ENCODE measurements at places on chromosomes 7 and 10. TPM values are rescaled to one million over a fixed set of nuclear protein-coding genes. Genes with fewer than 3 reads are reported as not detected.

- no peak overlapping the region for H3K27ac ChIP-seq
- no peaks in the 10 kb centered on the region for H3K36me3 ChIP-seq
- H3K27me3 ChIP-seq, result no peaks in the 10 kb centered on the region
- H3K4me1 ChIP-seq, result peaks cover 6% of the 10 kb centered on the region
- DNase-seq, result no peak
Observed at GRCh38 chr7:75861636-75862035, 17.2 kb upstream of the RHBDD2 start.

- DNase-seq, result no peak
- no peaks in the 10 kb centered on the region for H3K36me3 ChIP-seq
- peak overlapping the region; percentile 91 for H3K27ac ChIP-seq
- peak overlapping the region; percentile 32 for H3K4me3 ChIP-seq
- no peaks in the 10 kb centered on the region for H3K27me3 ChIP-seq
Observed at GRCh38 chr10:69457771-69458237, 6.5 kb downstream of the TSPAN15 start.

GRCh38 chr7:129213828-129214227 is 11.0 kb upstream of the AHCYL2 start:
- H3K27ac ChIP-seq, result no peak overlapping the region
- H3K4me3 ChIP-seq, result no peak overlapping the region
- H3K36me3 ChIP-seq, result peaks cover 20% of the 10 kb centered on the region

DNA sequence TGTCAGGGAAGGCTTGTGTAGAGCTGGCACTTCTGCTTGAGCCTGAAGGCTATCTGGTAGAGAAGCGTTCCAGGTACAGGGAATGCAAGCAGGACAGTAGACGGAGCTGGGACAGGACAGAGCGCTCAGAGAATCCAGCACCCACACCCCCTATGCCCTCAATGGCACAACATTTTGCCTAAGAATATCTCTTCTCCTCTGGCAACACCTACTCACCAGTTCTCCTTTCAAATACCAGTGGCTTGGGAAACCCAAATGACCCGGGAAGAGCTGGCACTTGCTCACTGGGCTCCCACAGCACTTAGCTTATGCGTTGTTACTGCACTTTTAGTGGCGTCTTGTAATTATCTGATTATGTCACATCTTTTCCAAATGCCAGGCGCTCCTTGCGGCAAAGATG is 118.6 kb downstream of the RNF216 start:
- DNase-seq, result no peak
- no peak overlapping the region for H3K4me3 ChIP-seq
- no peaks in the 10 kb centered on the region for H3K27me3 ChIP-seq
- H3K36me3 ChIP-seq, result no peaks in the 10 kb centered on the region

The FAM13C gene
- total RNA-seq, result 13.5 TPM
